Bronchial epithelial cell (primary cell): ENCODE measurements at places on chromosomes 5 and 9.

- no peak for DNase-seq
Observed at GRCh38 chr5:71703941-71704340, 15.1 kb upstream of the CARTPT start.

DNA sequence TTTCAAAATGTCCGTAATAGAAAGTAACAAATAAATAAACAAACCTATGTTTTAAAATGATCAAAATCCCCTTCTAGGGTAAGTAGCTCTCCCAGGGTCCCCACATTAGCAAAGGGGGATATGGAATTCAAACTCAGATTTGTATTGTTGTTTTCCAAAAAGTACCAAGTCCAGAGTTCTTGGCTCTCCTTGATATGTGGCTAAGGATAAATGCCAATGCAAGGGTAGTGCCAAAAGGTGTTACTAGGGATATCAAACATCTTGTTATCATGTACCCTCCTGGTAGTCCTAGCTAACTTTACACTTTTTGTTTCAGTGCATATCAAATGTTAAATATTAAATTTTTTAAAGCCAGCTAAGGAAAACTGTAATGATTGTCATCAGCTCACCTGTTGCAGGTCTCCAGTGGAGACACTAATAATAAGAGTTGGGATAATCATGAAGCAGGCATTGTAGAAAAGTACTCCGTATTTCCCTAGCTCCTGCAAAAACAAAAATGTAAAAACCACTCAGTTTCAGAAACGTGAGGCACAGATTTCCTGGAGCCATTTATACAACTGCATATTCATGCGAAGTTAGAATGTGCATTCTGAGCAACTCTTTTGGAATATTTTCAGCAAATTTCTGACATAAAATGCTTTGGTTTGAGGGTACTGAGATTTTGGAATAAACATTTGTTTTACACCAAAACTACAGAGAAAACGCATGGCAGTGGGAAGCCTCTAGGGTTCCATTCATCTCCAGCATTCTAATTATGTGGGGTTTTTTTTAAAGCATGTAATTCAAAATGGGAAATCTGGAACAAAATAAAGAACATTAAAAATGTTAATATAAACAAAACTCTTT lies 39.8 kb downstream of the SLC35D2 start:
- DNase-seq = no peak

DNA sequence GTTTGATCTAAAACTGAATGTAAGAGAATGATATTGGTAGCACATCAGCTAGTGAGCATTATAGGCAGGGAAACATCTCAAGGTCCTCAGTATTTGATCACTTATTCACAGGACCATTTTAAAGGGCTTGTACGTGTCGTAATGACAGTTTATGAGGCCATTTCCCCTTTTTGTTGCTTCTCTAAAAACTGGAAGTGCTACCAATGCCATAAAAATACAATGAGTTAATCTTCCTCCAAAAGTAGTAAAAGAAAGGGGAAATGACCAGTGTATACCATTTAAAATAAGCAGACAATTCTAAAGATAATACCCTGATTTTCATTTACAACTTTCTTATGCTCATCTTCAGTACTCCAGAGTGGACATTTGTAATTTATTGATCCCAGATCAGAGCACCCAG lies 285.8 kb upstream of the PCSK5 start:
- no peak for DNase-seq

- DNase-seq = no peak
Observed at GRCh38 chr9:113934167-113934828, 58.2 kb downstream of the ZNF618 start.

DNA sequence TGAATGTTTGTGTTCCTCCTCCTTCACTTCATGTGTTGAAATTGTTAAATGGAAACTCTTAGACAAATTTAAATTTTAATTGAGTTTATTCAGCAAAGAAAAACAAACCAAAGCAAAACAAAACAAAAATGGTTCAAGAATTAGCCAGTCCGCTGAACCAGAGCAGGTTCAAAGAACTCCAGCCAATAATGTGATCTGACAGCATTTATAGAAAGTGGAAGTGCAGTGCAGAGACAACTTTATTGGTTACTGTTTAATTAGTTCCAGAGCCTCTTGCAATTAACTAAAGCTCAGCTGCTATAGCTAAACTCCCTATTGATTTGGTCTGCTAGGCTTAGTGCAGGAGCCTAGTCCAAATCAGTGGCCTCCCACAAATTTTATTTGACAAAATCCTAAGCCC lies 132.9 kb downstream of the RNF180 start:
- DNase-seq = no peak

- no peak for DNase-seq
Observed at GRCh38 chr5:58752104-58752503, 169.2 kb downstream of the RAB3C start.

DNA sequence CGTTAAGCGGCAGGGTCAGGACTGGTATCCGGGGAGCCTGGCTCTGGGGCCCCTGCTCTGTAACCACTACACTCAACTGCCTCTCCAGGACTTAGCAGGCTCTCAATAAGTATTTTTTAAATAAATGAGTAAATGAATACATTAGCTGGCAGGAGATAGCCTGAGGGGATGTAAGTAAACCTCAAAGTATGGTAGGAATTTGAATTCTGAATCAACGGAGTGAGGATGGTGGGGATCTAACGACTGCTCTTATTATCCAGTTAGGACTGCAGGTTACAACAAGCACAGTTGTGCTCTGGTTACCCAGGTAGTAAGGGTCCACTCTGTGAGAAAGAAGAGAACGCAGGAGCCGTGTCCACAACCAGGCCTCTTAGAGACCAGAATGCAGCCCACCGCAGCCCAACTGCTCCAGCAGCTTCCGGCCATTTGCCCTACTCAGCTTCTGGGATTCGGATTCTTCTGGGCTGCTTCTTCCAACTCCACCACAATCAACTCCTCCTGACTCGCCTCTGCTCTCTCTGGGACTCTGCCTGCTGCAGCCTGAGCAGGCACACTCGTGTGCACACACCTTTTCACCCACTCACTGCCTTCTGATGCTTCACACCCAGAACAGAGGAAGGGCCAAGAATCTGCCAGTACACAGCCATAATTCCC lies 52.6 kb downstream of the MED27 start:
- DNase-seq = peak; percentile 96

DNA sequence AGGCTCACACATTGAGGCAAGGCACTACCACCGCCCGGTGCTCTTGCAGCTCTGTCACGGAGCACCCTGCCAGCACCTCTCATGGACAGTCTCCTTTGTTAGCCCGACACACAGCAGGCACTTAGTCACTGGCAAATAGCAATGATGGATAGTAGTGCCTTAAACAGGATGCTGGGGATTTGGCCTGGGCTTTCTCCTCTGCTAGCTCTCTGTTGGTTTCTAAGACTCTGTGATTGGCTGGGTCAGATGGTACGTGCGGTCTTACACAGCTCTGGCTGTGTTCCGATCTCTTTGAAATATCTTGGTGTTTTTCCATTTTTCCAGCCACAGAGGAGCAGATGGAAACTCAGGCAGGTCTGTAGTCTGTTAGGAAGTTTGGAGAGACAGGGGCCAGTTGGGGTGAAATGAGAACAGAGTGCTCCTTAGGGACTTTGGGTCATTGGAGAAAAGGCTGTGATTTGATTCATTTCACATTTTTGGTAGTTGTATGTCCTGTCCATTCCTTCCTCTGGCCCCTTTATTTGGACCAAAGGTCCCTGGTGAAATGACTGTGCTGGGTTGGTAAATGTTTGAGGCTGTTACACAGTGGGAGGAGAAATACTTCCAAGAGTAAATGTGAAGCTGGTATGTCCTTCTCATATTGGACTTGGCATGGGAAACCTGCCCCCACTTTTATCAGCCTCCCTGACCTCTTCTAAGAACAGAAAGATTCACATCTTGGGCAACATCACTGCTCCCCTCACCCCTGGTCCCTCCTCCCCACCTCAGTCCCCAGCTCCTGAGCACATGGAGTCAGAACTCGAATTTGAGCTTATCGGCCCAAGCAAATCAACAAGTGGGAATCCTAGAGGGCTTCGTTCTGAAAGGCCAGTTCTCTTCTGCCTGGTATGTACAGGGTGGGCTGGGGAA lies 3.4 kb downstream of the SMIM3 start:
- DNase-seq = no peak

DNA sequence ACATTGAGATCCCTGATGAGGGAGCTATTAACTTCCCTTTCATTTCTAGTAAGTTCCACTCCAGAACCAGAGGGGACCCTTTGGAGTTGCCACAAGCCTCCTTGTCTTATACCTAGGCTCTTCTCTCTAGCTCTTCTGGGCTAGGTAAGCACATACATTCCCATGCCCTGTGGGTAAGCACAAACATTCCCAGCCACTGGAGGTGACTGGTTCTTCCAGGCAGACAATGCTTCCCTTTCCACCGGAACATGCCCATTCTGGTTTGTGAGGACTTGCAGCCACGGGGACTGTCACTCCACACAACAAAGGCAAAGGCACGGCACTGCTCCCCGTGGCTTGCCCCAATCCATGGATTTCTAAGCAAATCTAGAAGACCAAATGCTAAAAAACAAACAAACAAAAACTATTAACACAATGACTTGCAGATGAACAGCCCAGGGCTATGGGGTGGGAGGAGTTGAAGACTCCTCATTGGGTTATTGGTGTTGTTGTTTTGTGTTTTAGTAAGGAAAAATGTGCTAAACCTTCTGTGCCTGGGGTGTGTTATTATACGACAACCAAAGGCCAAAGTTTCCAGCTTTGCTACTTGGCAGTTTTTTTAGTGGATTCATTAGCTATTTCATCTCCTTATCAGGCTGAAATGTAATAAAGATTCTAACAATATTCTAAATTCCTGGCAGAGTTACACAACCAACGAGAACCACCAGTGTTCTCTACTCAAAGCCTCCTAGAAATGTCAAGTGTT lies 276.2 kb downstream of the SYK start:
- DNase-seq = peak; percentile 53

DNA sequence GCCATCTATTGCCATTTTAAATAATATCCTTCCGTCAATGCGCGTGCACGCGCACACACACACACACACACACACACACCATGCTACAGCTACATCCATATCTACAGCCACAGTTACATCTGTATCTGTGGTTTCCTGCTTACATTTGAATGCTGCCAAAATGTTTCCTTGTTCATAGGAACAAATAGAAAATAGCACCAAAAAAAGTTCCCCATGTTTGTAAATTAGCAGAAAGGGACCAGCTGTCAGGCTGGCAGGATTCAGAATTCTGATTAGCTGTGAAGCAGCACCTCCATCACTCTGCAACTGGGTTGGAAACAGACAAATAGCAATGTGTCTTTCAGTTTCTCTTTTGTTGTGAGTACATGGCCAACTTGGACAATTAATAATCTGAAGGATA lies 601.5 kb downstream of the IRX1 start:
- no peak for DNase-seq
